CD8-positive, alpha-beta T cell (primary cell): ENCODE measurements at places on chromosomes 13 and 19.

GRCh38 chr13:28375250-28375930, 119.5 kb downstream of the FLT1 start:
- no peak for DNase-seq

- peak; percentile 33 for DNase-seq
Observed at GRCh38 chr19:15448778-15449619, 757 bp downstream of the WIZ start.

DNA sequence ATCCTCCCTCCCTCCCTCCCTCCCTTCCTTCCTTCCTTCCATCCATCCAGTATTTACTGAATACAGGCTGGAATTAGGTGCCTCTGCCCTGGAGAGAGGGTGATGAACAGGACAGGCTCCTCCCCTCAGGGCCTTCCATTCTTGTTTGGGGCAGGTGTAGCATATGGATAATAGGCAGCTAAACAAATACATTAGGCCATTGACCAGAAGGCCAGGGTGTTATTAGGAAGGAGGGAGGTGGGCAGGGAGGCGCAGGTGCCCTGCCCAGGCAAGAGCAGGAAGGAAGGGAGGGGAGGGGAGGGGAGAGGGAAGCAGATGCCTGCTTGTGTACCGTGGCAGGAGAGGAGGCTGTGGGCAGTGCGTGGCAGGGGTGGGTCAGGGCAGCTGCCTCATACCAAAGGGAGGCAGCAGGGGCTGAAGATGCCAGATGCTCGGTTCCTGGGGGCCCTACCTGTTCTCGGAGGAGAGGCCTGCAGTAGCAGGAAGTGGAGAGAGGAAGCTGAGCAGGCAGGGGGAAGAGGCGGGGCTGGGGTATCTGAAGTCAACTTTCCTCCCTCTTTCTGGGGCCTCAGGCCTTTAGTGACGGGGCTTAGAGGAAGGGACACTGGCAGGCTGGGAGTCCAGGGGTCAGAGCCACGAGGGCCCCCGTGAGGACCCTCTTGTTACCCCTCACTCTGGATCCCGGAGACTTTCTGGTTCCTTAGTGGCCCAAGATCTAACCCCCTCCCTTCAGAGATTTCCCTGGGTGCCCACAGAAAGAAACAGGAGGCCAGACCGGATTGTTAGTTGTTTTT, at the start of gene RINL:
Gene RINL, minus strand, starts transcription at position 495 of the 794 bp plus-strand sequence. CDS start 1,533 bp downstream, outside the sequence.
- peak; percentile 78 for DNase-seq

DNA sequence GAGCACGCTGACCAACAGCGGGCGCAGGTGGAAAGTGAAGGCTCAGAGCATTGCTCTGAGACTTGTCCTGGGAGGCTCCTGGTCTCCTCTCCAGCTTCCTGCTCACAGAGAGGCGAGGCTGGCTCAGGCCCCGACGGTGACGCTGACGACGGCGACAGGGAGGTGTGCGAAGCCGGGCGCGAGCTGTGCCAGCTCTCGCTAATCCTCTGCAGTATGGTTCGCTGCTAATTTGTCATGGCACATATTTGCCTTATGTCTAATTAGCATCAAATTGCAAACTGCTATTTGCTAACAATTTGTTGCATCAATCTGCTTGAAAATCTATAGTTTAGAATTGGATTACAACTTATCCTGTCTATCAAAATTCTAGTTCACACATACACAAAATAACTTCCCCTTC, 469.8 kb upstream of the ZNF507 start:
- no peak for DNase-seq

GRCh38 chr13:34513526-34513925, 428.5 kb upstream of the NBEA start:
- DNase-seq, result no peak

GRCh38 chr13:41006978-41007743, 12.0 kb downstream of the ELF1 start:
- DNase-seq, result no peak

GRCh38 chr13:104832231-104832630, 1703.2 kb downstream of the EFNB2 start:
- no peak for DNase-seq

GRCh38 chr13:106499896-106500295, 35.6 kb downstream of the EFNB2 start:
- no peak for DNase-seq

DNA sequence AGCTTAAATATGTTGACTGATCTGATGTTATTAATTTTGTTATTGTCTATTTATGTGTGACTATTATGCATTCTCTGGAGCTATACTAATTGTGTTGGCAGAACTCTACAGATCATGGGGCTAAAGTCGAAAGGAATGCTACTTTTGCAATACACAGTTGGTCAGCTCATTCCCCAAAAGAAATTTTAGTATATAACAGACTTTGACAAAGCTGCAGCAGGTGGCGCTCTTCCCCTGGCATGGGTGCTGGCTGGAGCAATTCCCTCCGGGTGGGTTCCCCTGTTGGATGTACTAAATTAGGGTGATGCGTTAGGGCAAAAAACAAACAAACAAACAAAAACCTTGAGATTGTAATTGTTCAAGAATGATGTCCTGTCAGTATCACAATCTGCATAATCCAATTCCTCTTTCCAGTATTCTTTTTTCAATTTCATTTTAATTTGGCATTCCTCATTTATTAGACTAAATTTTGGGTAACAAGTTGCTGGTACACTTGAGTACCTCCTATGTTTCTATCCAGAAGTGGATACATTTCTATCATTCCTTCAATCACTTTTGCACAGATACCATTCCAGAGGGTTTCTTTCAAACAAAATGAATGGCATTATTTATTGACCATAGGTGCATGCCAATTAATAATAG, 322.8 kb upstream of the EDNRB start:
- no peak for DNase-seq

- peak; percentile 67 for DNase-seq
Observed at GRCh38 chr13:99425485-99426341, 75.6 kb upstream of the TM9SF2 start.

GRCh38 chr13:54029226-54029625, 1000.6 kb downstream of the OLFM4 start:
- no peak for DNase-seq

GRCh38 chr19:55188625-55189024, 8.5 kb upstream of the SYT5 start:
- DNase-seq, result no peak

DNA sequence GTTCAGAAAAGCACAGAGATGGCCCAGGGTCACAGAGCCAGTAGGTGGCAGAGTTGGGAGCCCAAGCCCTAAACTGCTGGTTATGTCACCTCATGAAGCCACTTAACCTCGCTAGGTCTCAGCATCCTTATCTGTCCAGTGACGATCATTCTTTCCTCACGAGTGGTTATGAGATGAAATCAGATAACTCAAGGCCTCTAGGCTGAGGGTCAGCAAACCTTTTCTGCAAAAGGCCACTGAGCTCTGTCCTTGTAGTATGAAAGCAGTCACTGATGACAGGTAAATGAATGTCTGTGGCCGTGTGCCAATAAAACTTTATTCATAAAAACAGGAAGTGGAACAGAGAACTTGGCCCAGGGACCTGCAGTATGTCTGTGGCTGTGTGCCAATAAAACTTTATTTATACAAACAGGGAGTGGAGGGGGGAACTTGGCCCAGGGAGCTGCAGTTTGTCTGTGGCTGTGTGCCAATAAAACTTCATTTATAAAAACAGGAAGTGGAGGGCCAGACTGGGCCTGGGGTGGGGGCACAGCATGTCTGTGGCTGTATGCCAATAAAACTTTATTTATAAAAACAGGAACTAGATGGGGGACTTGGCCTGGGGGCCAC, 71.2 kb downstream of the GNG7 start:
- DNase-seq, result no peak

- DNase-seq, result no peak
Observed at GRCh38 chr13:94195715-94196114, 283.8 kb downstream of the DCT start.

DNA sequence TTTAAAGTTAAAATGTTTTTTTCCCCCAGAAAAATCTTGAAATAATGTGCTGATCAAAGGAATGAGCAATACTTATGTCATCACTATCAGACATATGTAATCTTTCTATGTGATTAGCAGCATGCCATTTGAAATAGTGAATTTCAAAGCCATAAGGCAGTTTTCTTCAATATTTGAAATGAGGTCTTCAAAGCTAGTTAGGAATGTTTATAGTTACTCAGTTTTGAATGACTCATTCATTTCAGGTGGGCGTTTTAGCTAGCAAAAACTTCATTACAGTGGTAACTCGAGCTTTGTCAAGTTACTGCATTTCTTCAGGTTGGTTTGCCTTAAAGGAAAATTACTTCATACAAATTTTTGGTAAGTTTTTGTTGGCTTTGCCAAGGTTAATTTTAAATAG, 102.1 kb downstream of the ATP8A2 start:
- DNase-seq, result no peak

DNA sequence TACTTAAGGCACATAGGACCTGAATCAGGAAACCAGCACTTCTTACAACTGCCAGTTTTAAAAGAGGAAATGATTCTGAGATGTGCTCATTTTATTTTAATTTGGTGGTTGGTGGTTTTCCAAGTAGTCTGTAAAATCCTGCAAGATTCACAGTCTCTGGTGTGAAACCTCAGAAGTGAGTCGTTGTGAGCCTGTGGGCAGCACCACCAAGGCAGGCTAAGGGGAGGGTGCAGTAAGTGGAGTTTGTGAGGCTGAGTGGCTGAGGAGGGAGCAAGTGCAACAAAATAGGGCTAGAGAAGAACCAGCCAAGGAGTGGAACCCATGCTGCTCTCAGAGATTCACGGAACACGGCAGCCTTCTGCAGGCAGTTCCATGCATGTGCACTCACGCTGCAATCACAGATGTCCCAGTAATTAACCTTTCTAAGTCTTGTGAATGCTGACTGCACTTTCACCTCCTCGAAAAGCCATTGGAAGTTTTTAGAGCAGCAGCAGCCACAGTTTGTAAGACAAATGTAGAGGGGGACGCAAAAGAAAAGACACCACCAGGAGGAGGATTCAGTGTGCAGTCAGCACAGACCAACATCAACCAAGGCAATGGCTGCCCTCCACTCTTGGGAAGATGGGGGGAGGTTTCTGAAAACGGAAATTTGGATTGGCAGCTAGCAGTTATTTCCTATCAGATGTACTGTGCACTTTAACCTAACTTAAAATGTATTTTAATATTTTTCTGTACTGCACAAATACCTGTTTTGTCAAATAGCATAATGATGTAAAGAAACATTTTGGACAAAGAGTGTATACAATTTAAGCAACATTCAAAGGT, 44.9 kb downstream of the ESD start:
- DNase-seq, result peak; percentile 48

DNA sequence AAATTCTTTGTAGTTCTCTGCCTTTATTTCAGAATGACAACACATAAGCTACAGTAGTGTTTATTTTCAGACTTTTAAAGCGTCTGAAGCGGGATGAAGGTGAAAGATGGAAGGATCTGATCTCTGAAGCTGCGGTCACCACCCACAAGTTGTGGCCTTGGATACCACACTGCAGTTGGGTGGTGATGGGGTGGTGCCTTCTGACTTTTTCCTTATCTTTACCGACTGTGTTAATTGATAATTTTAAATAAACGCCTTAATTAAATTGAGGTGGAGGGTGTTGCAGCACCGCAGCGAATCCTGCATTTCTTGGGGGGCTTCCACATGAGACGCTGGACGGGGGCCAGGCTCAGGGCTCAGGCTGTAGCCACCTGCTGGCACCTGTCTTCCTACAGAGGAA, 1.3 kb downstream of the TFDP1 start:
- no peak for DNase-seq
